ENCODE measurements at places on chromosomes 2 and 18.

DNA sequence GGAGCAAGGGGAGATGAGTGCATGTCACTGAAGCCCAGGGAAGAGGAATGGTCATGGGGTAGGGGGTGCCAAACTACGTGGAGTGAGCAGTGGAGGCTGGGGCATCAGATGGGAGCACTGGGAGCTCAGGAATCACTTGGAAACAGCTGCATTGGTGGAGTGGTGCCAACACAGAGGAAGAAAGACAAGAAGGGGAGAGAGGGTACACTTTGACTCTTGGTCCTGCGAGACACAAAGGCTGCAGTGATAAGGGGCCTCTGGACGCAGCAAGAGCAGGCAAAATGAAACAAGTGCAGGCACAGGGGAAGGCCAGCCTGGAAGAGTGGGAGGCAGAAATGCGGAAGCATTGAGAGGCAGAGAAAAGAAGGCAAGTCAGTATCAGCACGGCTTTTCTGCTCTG lies 134.7 kb upstream of the SMIM21 start:
- DNase-seq: no peak

DNA sequence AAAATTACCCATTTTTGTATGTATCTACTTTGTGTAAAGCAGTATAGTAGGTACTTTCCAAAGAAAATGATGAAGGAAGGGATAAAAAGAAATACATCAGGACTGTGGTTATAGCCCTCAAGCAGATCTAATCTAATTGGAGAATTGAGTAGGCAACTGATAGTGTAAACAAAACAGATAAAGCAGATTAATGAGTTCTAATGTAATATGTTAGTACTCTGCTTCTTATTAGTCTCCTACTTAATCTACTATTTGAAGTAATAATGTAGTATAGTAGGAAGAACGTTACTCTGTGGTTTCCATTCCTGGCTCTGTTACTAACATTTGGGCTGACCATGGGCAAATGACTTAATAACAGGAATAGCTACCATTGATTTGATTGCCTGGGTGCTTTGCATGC lies 250.7 kb downstream of the ARHGAP15 start:
- DNase-seq: no peak

- DNase-seq: no peak
Observed at GRCh38 chr2:62439425-62439824, 66.6 kb downstream of the TMEM17 start.

DNA sequence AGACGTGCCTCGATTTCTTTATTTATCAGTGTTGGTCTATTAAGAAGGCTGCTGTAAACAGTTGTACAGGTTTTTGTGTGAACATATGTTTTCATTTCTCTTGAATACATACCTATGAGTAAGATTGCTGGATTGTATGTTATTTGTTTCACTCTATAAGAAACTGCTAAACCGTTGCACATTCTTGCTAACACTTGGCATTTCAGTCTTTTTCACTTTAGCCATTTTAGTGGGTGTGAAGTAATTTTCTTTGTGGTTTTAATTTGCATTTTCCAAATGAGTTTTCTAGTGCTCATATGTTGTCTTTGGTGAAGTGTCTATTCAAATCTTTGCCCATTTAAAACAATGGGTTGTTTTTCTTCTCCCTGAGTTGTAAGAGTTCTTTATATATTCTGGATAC lies 221.5 kb upstream of the SMAD7 start:
- DNase-seq: no peak

- DNase-seq: no peak
Observed at GRCh38 chr2:231126123-231126522, 1.3 kb upstream of the HTR2B start.

- peak; percentile 2 for DNase-seq
Observed at GRCh38 chr2:42238644-42239288, 69.6 kb downstream of the EML4 start.

GRCh38 chr2:239147376-239147775 lies 253.4 kb downstream of the HDAC4 start:
- no peak for DNase-seq
